Omental fat pad (tissue), 4 donors: ENCODE measurements at places on chromosomes 16 and 17. TPM values are rescaled to one million over a fixed set of nuclear protein-coding genes. Genes with fewer than 3 reads are reported as not detected.

Gene SLC52A1
- not detected for total RNA-seq

Gene CDRT15L2
- not detected for total RNA-seq

Gene RAD51D
- 9.5 TPM for total RNA-seq

Gene TRAP1
- total RNA-seq = 69.8 TPM

Gene TBC1D3C
- total RNA-seq = not detected

Gene GFOD2
- 10.9 TPM for total RNA-seq

Gene EPX
- total RNA-seq = not detected

Gene HDAC5
- 71.1 TPM for total RNA-seq

Gene C17orf50
- not detected for total RNA-seq

Gene TNP2
- total RNA-seq = not detected

Gene TMEM114
- total RNA-seq = not detected

Gene SLC47A2
- total RNA-seq = 0.28 TPM

Gene HBQ1
- not detected for total RNA-seq

Gene OR1A1
- not detected for total RNA-seq

Gene PRDM7
- not detected for total RNA-seq

Gene KRT28
- total RNA-seq = not detected

Gene C16orf74
- 3.5 TPM for total RNA-seq

Gene P2RX5
- 0.94 TPM for total RNA-seq

Gene SAMD14
- total RNA-seq = not detected

Gene ZNF597
- 3.1 TPM for total RNA-seq

Gene ABCA6
- 185 TPM for total RNA-seq

Gene SPATA33
- total RNA-seq = 7.1 TPM

Gene CCL7
- not detected for total RNA-seq

Gene PDIA2
- total RNA-seq = 1.5 TPM

Gene C17orf113
- total RNA-seq = 0.63 TPM

Gene DPEP1
- total RNA-seq = not detected

Gene COG4
- 59.1 TPM for total RNA-seq

Gene FA2H
- not detected for total RNA-seq

Gene METRN
- 31.2 TPM for total RNA-seq

Gene MT1F
- 56.6 TPM for total RNA-seq

Gene KRT17
- total RNA-seq = not detected

Gene SCARF1
- total RNA-seq = 24.5 TPM

Gene SCNN1G
- total RNA-seq = not detected

Gene MYH3
- 2.3 TPM for total RNA-seq

Gene PRAC2
- total RNA-seq = not detected

Gene MRC2
- 21.3 TPM for total RNA-seq

Gene PYY
- not detected for total RNA-seq

Gene SEPTIN12
- not detected for total RNA-seq

Gene EXOC3L1
- 28.8 TPM for total RNA-seq

Gene GSDMA
- 0.65 TPM for total RNA-seq

Gene PRR15L
- not detected for total RNA-seq

Gene CSH1
- not detected for total RNA-seq

Gene NOTUM
- total RNA-seq = not detected

Gene ROGDI
- 8.8 TPM for total RNA-seq

Gene MT4
- not detected for total RNA-seq

Gene SP2
- total RNA-seq = 2.9 TPM

Gene RBL2
- total RNA-seq = 70.7 TPM

Gene PRM1
- not detected for total RNA-seq

Gene HSDL1
- total RNA-seq = 11.8 TPM
